ENCODE measurements at places on chromosomes 4 and X.
A peak's percentile ranks its signal among the peaks of the same experiment; 100 is the strongest.

GRCh38 chrX:22746081-22746480, 253.7 kb upstream of the DDX53 start:
- no peak for DNase-seq

GRCh38 chr4:40238700-40239548, 42.1 kb downstream of the RHOH start:
- no peak for DNase-seq

GRCh38 chr4:112704991-112705845, 68.3 kb downstream of the LARP7 start:
- peak; percentile 50 for DNase-seq

DNA sequence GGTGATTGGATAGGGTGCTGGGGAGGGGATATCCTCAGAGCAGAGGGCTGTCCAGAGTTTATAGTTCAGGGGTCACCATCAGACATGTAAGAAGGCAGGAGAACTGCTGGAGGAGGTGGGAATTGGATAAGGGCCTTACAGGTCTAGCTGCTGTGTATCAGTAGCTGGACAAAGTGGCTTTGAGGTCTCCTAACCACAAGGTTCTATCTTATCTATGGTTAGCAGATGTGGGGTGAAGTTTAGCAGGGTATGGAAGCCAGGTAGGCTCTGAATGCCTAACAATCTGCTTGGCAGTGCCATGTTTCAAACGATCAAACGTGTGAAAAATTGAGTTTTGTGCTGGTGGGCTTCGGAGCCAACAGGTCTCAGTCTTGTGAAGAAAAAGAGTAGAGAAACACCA, 32.1 kb upstream of the MAGEA8 start:
- DNase-seq, result no peak

DNA sequence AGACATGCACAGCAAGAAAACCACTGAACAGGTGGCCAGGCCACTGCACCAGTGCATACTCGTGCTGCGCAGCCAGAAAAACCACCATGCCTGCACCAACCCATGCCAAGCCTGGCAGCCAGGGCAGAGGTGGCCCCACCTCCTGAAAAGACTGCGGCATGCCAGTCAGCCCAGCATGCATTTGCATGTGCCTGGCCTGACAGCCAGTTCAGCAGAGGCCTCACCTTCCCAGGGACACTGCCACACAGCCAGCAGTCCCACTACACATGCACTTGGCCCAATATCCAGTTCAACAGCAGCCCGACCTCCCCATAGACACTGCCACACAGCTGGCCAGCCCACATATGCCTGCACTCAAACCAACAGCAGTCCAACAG, 43.5 kb upstream of the DDX60 start:
- DNase-seq, result no peak

GRCh38 chr4:53355930-53356521, 9.8 kb downstream of the SCFD2 start:
- DNase-seq, result no peak

DNA sequence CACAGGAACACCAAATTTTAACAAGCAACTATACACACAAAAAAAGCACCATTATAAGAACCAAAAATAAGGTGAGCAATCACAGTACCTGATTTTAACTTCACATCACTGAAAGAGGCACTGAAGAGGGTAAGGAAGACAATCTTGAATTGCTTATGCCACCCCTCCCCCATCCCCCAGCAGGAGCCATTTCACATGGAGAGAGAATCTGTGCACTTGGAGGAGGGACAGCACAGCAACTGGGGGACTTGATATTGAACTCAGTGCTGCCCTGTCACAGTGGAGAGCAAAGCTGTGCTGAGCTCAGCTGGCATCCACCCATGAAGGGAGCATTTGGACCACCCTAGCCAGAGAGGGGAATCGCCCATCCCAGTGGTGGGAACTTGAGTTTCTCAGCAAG, 56.0 kb downstream of the NUDT11 start:
- DNase-seq, result no peak

GRCh38 chrX:39162322-39162735, 361.1 kb downstream of the MID1IP1 start:
- DNase-seq, result no peak

GRCh38 chr4:83783215-83783614, 247.3 kb downstream of the GPAT3 start:
- DNase-seq, result no peak

DNA sequence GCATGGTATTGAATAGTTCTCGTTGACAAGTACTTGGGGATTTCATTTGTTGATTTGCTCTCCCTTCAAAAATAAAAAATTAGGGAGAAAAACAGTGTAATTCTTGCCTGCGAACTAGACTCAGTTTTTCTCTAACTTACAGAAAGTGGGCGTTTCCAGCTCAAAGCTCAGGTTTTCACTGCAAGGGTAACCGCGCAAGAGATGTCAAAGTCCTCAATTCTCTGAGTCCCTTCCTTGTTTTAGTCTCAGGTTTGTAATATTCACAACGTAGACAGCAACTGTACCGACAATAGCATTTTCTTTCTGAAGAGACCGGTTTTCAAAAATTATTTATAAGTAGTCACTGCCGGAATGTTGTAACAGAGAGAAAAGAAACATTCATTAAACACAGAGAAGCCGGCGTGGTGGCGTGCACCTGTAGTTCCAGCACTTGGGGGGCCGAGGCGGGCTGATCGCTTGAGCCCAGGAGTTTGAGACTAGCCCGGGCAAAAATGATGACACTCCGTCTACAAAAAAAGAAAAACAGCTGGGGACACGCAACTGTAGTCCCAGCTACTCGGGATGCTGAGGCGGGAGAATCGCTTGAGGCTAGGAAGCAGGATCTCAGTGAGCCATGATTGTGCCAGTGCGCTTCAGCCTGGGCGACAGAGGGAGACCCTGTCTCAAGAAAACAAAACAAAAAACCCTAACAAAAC, 774 bp downstream of the ZCCHC4 start:
- no peak for DNase-seq

DNA sequence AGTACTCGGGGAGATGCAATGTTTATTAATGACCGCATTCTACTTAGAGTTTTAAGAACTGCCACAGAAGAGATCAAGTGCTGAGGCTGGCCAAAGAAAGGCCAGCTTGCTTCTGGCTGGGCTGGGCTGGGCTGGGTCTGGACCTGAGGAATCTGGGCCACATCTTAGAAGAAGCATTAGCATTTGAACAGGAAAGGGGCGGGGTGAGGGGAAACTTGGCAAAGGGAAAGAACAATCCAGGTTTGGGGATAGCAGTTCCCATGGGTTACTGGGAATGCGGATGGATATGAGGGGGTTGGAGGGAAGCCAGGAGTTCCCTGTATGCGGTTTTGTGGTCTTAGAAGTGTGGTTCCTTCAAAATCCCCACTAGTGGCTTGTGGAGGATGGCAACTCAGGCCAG, 83.3 kb downstream of the CLDN34 start:
- no peak for DNase-seq

DNA sequence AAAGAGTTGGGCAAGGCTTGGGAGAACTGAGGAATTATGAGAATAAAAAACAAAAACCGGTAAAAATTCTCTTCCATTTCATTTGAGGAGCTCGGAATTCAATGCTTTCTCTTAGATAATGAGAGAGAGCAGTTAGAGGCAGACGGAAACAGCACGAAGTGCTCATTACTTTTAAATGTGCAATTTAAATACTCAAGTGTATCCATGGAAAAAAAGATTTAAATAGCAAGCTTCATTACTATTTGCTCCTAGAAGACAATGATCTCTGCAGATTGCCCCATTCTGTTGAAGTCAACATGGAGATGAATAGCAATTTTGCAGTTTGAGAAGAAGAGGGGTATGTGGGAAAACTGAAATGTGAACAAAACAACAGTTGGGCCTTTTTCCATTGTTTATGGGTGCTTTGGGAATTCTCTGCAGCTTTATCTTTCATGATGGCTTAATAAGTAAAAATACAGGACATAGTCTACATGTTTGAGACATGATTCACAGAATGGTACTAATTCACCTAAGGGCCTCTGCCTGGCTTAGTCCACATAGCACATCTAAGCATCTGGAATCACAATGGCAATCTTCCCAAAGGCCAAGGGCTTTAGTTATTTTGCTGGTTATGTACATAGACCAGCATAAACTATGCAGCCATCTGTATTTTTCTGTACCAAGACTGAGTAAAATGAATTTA, 512.7 kb upstream of the FAT1 start:
- peak; percentile 87 for DNase-seq

DNA sequence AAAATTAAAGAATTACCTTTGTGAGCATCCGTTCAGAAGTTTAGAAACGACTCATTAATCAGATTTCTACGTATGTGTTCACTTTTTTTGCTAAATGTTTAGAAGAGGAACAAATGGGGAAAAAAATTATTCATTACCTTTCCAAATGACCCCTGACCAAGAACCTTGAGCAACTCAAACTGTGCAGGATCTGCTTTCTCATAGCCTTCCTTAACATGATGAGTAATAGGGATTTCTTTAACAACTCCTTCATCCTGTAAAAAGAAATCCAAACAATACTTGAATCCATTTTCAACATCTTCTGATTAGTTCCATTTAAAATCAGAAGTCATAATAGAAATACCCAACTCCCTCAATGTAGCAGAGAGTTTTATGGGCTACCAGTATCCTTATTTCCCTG, 32.1 kb downstream of the RPS6KA6 start:
- no peak for DNase-seq

- DNase-seq, result peak; percentile 27
These were observed 139.6 kb downstream of the UNC5C start for GRCh38 chr4:95409127-95409526.

DNA sequence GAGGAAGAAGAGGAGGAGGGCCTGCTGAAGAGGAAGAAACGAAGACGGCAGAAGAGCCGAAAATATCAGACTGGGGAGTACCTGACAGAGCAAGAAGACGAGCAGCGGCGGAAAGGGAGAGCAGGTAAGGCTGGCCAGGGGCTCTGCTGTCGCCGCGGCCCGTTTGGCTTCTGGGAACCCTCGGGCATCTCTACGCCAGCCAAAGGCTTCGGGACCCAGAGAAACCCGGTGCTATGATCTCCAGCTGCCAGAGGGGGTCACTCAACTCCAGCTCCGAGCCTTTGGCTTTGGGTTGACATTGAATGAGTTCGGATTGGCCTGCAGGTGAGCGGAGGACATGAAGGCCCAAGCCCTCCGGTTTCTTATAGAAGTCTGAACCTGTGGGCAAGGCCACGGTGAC, 42.8 kb downstream of the BCORL1 start:
- no peak for DNase-seq

GRCh38 chr4:139563515-139563914, 7.5 kb upstream of the SETD7 start:
- no peak for DNase-seq

DNA sequence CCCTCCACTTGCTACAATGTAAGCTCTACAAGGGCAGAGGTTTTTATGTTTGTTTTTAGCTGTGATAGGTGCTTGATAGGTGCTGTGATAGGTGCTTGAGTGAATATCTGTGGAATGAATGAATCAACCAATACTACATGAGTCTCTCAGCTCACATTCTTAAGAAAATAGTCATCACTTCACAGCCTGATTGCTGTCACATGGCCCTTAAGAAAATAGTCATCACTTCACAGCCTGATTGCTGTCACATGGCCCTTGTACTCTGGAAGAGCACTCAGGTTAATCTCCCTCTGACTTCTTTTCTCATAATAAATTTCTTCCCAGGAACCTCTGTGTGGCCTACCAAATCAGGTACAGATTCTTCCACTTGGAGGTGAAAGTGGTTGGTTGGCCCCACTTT, 335.2 kb downstream of the TENM3 start:
- no peak for DNase-seq

GRCh38 chrX:2828959-2829411, 255 bp downstream of the GYG2 start:
- DNase-seq, result no peak

DNA sequence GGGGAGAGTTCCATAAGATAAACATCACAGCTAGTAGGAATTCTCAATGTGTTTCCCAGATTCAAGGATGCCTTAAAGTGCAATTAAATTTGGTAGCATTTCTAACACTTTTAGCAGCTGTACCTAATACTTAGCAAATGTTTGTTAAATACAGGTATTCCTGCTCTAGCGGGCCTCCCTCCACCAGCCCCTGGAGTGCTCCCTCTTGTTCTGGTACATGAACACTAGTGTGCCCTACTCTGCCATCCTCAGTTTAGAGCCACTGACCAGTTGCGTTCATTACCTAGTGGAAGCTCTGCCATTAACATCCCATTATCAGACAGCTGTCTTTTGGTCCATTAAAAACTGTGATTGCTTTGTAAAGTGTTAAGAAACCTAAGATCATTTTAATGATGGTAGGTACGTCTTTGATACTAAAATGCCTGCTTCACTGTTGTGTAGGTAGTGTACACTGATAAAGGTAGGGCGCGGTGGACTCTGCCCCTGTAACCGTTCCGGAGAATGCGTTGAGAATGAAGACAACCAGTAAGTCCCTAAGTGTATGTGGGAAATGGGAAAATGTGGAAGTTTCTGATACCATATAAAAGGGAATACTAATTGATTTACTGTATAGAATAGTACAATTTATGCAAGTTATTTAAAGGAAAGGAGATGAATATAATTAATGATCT, 21.7 kb downstream of the KIAA0232 start:
- DNase-seq, result no peak

DNA sequence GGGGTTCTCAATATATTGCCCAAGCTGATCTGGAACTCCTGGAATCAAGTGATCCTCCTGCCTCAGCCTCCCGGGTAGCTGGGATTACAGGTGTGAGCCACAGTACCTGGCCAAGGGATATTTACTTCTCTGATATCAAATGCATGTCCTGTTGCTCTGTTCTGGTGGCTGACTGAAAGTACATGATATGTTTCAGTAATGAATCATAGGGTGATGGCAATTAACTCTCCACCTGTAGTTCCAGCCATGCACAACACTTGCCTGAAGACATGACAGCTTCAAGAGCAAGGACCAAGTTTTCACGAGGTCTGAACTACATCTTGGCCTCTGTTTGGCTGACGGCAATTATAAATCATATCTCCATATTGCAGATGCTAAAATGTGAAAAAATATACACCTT, 9.1 kb downstream of the ZCCHC4 start:
- DNase-seq, result no peak

- no peak for DNase-seq
These were observed 123.7 kb downstream of the STOX2 start for GRCh38 chr4:184028561-184029374.

- no peak for DNase-seq
These were observed 170.9 kb upstream of the CASK start for GRCh38 chrX:42094218-42094617.

GRCh38 chr4:104429150-104429741, 65.4 kb downstream of the CXXC4 start:
- DNase-seq, result no peak

- no peak for DNase-seq
These were observed 59.2 kb upstream of the TMEM164 start for GRCh38 chrX:109943740-109944092.

- DNase-seq, result no peak
These were observed 109.6 kb downstream of the PCDH18 start for GRCh38 chr4:137422666-137423065.

DNA sequence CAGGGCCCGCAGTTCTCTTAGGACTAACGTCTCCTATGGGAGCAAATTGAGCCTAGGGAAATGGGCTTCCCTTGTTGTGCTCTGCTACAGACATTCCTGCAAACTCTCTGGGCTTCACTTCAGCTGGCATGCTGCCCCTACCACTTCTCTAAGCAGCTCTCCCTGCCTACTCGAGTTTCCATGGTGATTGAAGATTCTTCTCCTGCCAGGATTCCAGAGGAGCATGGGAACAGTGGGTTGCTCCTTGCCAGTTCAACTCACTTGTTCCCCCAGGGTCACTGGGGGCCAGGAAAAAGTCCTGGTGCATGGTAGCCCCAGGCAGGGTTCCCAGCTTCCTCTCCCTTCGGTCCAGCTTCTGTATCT, 21.1 kb upstream of the WDR17 start:
- no peak for DNase-seq

GRCh38 chrX:129793604-129794191, 13.9 kb downstream of the SASH3 start:
- DNase-seq, result no peak

All from SJSA1 (cell line).